Cardiac septum (tissue), 1 donor: ENCODE measurements at places on chromosomes 16 and 17. TPM values are rescaled to one million over a fixed set of nuclear protein-coding genes. Genes with fewer than 3 reads are reported as not detected.
A peak's percentile ranks its signal among the peaks of the same experiment; 100 is the strongest.

The KIF18B gene
- 0.13 TPM for total RNA-seq

The GINS3 gene
- total RNA-seq, result 4.7 TPM

- no peak for DNase-seq
Observed at GRCh38 chr16:28091656-28092055, 28.1 kb upstream of the GSG1L start.

DNA sequence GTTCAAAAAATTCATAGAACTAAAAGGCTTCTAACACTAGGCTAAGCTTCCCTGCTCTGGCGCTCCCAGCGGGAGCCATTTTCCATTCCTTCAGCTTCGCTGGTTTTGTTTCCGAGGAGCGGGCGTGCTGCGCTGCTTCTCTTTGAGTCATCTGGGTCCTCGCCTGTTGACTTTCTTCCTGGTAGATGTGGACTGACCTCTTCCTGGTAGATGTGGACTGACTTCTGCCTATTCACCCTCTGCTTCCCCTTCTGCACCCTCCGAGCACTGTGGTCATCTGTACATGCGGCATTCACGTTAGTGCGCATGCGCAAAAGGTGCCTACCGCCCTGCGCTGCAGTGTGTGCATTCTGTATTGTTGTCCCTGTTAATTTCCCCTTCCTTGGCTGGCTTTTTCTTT is 40.8 kb upstream of the SEC14L1 start:
- DNase-seq, result peak; percentile 87

DNA sequence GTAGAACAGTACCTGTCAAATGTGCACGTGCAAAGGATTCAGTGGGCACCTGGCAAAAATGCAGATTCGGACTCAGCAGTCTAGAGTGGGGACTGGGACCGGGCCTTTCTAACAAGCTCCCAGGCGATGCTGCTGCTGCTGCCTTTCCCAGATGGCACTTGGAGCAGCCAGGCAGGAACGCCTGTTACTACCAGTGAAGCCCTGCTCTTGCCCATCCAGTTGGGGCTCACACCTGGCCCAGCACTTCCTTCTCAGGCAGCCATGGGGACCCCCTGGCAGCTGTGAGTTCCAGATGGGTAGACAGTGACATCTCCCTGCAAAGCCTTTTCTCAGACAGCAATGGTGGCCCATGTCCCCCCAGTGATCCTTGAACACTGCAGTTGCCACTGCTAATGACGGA is 30.4 kb downstream of the KDM8 start:
- DNase-seq, result no peak
